SHP77 treated with DMSO at 0.1 percent for 48 hours (cell line): ENCODE measurements at places on chromosomes 3 and 15.

GRCh38 chr3:78026318-78026828 lies 986.5 kb downstream of the ROBO2 start:
- no peak for DNase-seq

- DNase-seq, result no peak
Observed at GRCh38 chr3:113436809-113437208, 4.5 kb downstream of the CFAP44 start.

- no peak for DNase-seq
Observed at GRCh38 chr15:54082836-54083492, 104.7 kb downstream of the UNC13C start.

- DNase-seq, result no peak
Observed at GRCh38 chr15:27757052-27757451, 342.1 kb downstream of the OCA2 start.

GRCh38 chr3:72102112-72102616 lies 317.2 kb upstream of the PROK2 start:
- DNase-seq, result no peak

- DNase-seq, result no peak
Observed at GRCh38 chr3:154304116-154304786, 20.0 kb downstream of the DHX36 start.

DNA sequence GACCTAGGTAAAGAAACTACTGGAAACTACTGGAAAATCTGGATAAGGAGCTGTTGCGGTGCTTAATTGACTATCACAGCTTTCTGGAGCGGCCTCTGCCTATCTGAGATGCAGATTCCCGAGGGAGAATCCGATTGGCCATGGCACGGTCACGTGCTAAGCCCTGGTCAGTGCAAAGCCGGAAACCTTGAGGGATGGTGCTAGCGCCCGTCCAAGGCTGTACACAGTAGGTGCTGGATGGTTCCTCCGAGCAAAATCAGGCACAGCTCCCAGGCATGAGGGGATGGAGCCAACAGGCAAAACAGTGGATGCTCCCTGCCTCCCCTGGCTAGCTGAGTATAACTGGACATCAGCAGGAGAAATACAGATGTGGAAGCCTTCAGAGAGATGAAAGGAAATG lies 238.7 kb upstream of the HES1 start:
- no peak for DNase-seq

- DNase-seq, result no peak
Observed at GRCh38 chr3:179541094-179541493, 21.6 kb upstream of the ACTL6A start.

DNA sequence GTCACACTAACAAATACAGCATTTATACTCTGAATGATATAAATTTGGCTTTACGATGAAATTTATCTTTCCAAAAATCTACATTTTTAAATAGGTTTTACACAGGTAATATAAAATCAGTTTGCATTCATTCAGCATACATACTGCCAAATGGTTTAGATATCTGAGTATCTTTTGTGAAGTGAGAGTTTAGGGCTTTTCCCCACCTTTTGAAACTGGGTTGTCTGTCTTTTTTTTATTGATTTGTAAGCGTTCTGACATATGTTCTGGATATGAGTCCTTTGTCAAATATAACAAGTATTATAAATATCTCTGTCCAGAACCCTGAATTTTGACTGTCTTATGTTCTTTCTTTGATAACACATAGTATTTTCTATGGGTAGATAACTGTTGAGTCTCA lies 42.4 kb downstream of the GABPB1 start:
- DNase-seq, result no peak

DNA sequence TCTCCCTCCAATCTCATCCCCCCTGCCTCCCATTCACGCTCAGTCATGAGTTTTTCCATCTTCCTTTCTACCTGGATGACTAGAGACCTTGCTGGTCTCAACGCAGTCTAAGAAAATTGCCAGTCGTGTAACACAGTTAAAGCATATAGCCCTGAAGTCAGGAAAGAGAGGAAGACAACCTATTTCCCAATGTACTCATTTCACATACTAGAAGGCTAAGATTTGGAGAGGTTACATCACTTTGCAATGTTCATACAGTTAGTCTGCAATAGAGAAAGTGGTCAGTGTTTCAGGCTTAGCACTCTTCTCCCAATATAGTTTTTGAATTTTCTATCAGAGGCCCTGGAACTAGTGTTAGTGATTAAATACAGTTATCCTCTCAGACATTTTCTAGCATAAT lies 278.6 kb downstream of the EDEM1 start:
- no peak for DNase-seq

DNA sequence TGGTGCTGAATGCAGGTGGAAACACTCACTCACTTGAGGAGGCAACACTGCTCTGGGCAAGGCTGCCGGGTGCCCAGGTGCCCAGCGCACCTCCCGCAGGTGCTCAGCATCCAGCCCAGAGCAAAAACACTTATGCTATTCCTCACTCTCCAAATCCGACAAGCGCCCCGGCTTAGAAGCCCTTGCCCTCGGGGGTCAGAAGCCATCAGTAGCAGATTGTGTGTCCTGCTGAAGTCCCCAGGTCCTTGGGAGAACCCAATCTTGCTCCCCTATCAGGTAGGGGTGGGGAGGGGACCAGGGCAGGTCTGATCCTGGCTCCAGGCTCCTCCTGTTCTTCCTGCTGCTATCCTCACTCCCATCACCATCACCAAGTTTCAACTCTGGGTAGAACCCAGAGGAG lies 46.7 kb downstream of the TLE3 start:
- no peak for DNase-seq

- DNase-seq, result no peak
Observed at GRCh38 chr3:172617013-172617706, 93.7 kb downstream of the NCEH1 start.

DNA sequence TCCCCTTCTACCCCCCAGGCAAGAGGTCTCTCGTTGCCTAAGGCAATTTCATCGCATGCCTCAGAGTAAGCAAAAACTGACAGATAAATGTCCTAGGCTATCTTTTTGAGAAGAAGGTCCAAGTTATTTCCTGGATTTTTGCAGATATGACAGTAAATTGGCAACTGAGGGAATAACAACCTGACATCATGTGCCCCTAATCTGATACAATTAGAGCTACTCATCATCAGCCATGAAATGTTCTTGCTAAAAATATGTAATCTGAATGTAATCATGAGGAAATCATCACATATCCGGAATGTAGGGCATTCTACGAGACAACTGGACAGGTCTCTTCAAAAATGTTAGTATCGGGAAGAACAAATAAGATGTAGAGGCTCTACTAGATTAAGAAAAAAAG lies 44.1 kb downstream of the TNIK start:
- no peak for DNase-seq

DNA sequence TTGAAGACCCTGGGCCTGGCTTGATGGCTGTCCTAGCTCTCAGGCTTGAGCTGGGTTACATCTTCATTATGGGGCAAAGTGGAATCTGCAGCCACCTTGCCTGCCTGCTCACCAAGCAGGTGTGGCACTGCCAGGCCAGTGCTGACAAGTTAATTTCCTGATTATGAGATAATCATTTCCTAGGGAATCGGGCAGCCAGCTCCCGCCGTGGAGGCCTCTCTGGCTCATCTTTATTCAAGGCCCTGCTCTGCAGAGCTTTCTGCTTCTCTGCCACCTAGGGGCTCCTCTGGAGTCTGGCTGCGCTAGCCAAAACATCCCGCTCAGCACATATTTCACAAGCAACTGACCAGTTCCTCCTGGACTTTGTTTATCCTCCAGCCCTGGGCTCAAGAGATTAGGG lies 9.9 kb downstream of the LOXL1 start:
- no peak for DNase-seq

GRCh38 chr3:50524746-50525145 lies 21.3 kb upstream of the CACNA2D2 start:
- DNase-seq, result no peak

DNA sequence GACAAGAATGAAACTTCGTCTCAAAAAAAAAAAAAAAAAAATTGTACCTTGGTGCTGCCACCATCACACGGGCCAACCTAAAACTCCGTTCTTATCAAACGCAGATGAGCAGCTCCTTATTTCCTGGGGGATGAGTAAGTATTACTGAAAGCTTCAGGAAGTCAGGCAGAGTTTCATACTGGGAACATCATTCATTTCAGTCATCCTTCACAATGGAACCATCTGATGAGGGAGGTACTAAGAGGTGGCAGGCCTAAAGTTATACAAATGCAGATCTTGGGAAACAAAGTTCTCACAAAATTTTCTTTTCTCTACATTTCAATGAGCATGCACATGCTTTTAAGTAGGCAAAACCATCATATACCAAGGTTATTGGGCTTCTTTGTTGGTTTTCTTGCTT lies 636.0 kb upstream of the LMCD1 start:
- DNase-seq, result no peak

GRCh38 chr15:70159001-70159712 lies 61.4 kb upstream of the TLE3 start:
- no peak for DNase-seq

DNA sequence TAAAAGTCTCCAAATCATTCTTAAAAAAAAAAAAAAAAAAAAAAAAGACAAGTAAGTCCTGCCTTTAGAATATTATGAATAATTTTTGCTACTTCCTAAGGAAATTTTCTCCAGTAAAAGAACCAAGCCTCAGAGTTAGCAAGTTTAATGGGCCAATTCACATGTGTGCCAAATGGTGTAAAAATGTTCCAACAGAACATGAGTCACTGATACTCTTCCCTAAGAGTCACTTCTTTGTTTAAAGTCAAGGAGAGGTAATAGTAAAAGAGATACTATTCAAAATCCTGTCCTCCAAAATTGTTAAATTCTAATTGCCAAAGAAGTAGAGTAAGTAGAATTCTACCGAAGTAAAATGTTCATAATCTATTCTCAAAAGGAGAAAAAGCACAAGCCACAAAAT lies 17.7 kb upstream of the CPA3 start:
- DNase-seq, result no peak

- DNase-seq, result no peak
Observed at GRCh38 chr3:63046580-63046979, 171.4 kb upstream of the CADPS start.

DNA sequence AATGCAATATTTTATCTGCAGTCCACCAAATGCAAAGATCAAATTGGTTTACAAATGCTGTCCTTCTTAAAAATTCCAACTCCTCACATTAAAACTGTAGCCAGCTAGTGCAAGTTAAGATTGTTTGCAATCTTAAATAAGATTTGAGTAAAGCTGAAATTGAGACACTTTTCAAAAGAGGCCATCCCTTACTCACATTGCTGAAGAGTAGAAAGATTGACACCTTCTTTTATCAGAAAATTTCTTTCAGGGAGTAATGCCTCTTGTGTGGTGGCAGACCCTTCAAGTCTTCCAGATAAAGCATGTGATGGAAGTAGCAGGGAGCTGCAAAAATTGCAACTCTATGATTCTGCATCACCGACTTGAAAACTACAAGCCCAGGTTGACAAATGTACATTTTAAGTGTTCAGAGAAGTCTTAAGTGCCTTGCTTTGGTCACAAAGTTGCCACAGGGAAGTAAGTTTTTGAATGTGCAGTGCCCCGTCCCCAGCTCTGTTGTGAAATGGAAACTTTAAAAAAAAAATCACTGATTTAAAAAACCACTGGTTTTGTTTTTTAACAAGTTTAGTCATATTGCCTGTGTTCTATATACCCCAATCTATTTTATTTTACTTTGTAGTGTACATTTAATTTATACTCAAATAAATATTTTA lies 12.6 kb downstream of the CD86 start:
- DNase-seq, result no peak

- DNase-seq, result no peak
Observed at GRCh38 chr3:177135841-177136492, 61.3 kb downstream of the TBL1XR1 start.

- DNase-seq, result no peak
Observed at GRCh38 chr3:191330530-191331048, 263 bp upstream of the UTS2B start.

GRCh38 chr15:96234109-96234892 lies 96.2 kb upstream of the NR2F2 start:
- no peak for DNase-seq

GRCh38 chr3:15264486-15264885 lies 58.4 kb downstream of the CAPN7 start:
- no peak for DNase-seq
